Hippocampal formation (tissue), 2 donors: ENCODE measurements at places on chromosomes 2 and 18.

- no peak for DNase-seq
Measured at GRCh38 chr2:239498576-239498975, 97.8 kb upstream of the HDAC4 start.

DNA sequence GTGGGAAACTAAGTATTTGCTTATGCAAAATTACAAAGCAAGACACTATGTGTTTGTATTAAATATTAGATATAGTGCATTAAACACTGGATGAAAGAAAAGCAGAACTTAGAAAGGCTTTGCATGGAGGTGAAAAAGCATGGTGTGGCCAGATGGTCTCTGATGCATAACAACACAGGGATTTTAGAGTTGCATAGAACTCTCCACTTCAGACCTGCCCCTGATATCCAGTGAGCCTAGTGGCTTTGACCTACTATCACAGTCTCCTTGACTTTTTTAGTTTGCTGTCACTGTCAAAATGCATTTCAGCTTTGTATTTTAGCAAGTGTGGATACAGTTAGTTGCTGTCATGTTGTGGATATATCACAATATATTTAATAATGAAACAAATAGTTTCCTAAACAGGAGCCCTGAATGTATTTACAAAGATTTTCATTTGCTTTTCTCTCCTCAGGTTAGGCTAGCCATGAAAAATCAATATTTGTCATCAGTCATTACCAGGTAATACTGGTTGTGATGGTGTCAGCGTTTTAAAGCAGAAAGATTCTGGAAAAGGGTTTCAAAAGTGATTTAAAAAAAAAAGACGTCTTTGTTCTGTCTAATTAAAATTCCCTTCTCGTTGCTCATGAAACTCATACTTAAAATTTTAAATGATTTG lies 5.2 kb downstream of the CSRNP3 start:
- no peak for DNase-seq

DNA sequence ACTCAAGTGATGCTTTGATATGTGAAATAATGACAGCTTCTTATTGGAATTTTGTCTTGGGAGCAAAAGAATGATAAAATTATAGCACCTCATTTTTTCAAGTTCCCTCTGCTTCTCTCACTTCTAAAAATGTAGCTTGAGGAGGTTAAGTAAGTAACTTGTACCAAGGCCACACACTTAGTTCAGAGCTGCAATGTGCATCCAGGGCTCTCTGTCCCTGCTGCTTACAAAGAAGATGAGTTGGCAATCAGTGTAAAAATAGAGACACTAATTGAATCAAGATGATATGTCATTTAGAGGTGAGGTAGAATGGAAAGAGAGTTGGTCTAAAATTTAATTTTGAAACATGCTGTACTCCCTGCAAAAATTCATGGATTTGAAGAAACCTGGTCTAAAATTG lies 312.0 kb upstream of the TNP1 start:
- DNase-seq = no peak

DNA sequence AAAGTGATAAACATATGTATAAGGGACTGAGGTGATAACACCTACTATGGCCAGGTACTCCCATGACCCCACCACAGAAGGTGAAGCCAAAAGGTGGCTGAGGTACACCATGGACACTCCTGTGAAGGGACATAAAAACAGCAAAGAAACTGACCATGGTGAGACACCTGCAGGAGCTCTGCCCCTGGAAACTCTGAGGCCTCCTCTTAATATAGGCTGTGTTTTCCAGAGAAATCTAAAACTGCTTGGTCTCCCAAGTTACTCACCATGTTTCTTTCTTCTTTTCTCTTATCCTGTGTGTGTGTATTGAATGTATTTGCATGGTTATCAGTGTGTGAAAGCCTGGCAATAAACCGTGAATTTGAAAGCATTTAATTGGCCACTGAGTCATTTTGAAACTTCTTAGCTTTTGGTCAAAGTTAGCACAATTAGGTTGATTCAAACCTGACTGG lies 739.3 kb upstream of the GCFC2 start:
- DNase-seq = no peak

DNA sequence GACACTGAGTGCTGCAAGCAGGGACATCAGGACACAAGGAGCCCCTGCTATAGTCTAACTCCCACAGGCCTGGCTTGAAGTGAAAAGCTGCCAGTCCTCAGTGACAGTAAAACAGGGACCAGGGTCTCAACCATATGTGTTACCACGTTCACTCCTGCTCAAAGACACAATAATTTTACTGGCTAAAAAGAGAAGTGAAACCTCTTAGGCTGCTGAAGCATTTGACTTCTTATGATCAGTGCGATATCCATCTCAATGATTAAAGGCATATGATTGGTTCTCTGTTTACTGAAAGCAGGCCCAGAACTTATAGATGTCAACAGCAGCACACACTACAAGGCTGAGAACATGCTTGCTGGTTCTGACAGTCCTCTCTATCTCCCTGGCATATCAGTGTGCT lies 129.8 kb upstream of the LMAN1 start:
- no peak for DNase-seq

GRCh38 chr18:490024-490366 lies 10.5 kb downstream of the COLEC12 start:
- DNase-seq = no peak

GRCh38 chr2:30310955-30311354 lies 79.6 kb downstream of the LBH start:
- DNase-seq = no peak

DNA sequence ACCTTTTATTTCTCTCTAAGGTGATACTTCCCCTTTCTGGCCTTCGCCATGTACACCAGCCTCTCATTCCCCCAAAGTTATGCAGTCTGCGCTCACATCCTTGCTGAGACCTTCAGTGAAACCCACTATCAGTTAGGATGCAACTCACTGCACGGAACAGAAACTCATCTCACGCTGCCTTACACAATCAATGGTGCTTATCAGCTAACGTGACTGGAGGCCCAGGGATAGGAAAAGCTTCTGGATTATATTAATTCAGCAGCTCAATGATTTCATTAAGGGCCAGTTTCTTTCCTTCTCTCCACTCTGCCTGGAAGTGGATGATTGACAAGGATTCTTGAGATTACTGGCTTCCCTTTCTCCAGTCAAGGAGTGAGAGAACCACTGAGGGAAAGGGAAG lies 44.8 kb downstream of the CDH2 start:
- no peak for DNase-seq

GRCh38 chr18:48408111-48408726 lies 964 bp downstream of the ZBTB7C start:
- no peak for DNase-seq

DNA sequence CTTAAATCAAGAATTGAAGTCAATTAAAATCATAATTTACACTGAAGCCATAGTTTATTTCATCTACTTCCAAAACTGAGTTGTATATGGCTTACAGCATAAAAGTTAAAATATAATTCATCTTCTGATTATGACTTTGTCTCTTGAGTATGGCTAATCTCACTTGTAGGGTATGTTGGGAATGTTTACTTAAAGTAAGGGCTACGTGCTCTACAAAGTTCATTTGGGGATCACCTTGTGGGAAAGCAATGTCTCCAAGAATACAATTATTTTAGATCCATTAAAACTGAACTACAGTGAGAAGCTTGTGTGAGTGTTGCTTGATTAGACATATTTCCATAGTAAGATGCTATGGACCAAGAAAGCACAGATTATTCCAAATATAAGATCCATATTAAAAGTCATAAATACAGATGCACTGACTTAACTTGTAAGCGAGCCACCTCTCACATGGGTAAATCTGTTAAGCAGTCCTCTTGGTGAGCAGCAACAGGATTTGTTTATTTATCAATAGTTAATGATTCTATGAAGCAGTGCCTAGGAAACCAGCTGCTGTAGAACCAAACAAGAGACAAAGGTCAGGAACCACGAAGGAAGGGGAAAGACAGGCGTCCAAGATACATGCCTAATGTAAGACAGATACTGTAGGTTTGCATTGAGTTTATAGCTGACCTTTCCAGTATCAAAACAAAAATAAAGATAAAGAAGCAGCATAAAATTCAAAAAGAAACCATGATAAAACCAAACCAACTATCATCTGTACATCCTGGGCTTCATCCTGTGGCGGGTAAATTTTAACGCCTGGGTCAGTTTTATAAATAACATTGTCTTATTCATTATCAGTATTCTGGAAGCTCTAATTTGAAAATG lies 24.8 kb downstream of the DSG4 start:
- DNase-seq = no peak

- DNase-seq = no peak
Measured at GRCh38 chr18:13300029-13300428, 81.5 kb downstream of the LDLRAD4 start.

DNA sequence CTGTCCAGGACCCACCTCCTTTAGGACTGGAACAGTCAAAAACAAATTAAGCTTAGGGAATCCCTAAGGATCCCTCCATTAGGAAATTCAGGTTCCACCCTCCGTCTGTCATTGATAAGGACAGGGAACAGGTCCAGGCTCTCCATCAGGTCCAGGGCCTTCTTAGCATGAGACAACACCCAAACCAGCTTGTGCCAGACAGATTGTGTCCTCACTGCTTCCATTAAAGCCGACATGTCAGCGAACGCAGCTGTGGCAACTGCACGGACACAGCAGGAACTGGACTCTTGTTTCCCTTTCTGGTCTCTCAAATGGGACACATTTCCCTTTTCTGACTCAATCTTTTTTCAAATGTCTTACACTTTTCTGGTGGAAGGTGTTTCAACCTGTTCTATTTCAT lies 81.4 kb downstream of the BCL11A start:
- no peak for DNase-seq

- DNase-seq = no peak
Measured at GRCh38 chr2:190126798-190127197, 64.3 kb upstream of the MSTN start.

- DNase-seq = no peak
Measured at GRCh38 chr2:169761251-169761969, 27.8 kb downstream of the KLHL23 start.

DNA sequence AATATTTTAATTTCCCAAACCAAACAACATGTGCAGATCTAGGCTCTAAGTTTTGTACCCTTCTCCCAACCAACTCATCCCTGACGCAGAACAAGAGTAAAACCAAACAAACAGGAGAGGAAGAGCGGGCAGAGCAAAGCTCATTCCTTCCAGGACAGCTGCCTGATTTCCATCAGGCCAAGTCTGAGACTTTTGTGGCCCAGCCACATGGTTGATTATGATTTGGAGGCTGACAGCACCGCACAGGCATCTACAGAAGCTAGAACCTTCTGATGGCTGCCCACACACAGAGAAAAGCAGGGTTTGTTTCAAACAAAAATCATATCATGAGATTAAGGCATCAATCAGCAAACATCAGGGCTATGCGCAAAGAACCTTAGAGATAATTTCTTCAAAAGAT lies 262.6 kb downstream of the TNS1 start:
- no peak for DNase-seq

DNA sequence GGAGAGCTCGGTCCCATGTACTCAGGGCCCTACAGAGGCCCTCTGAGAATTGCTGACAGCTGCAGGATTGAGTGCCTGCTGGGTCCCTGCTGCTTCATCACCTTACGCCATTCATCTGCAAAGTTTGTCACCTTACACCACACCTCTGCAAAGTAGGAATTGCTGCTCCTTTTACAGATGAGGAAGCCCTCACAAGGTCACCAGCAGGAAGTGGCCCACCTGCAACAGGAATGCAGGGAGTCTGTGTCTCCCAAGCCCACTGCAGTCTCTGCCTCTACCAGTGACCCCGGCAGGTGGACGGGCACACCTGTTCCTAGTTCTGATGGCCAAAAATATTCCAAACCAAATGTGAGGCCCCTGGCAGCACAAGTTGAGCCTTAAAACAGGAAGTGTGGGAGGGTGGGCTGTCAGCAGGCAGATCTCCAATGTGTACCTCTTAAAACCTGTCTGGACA lies 441.4 kb downstream of the NBAS start:
- DNase-seq = no peak

- DNase-seq = peak; percentile 49
Measured at GRCh38 chr2:41966431-41966893, 81.4 kb upstream of the PKDCC start.

DNA sequence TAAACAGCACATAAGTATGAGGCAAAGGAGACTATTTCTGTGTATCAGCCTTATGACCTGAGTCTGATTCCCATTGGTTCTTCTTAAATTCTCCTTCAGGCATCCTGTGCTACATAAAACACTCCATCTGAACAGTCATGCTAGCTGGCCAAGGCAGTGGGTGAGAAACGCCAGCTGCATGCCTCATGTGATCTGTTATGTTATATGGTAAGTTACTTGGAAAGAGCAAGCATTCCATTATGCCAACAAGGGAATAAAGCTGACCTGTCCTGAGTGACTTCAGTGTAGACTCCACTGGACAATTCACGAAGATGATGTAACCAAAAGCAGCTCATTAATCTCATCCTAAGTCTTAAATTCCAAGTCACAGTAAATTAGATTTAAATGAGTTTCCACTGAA lies 216.5 kb upstream of the FN1 start:
- no peak for DNase-seq

GRCh38 chr2:112077814-112078213 lies 22.7 kb downstream of the TMEM87B start:
- DNase-seq = no peak

DNA sequence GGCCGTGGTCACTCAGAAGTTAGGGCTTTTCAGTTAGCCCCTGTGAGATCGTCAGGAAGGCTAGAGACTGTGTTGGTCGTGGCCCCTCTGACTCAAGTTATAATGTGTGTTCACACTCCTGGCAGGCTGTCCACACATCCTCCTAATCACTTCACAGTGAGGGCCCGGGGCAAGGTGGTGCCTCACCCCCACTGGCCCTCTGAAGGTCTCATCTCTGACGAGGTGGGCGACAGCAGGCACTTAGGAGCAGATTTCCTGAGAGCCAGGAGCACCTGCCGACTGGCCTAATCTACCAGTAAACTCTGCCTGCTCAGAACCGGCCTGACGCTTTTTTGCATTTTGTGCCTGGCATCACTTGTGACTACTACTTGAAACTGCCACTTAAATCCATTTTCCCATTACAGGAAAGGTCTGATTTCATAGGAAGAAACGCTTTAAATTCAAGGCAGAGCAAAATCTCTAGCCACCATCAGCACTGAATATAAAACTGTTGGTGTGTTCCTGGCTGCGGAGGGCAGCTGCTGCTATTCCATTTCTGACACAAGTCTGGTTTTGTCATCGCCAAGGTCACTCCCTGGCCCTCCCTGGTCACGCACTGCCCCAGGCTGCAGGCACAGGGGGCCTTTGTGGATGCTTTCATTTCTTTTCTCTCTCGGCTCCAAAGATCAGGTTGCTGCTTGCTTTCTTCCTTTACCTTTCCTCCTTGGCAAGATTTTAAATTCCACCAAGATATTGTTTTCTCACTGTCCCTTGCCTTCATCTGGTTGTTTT lies 48.0 kb downstream of the RAB12 start:
- no peak for DNase-seq

GRCh38 chr2:179963626-179964025 lies 43.5 kb downstream of the CWC22 start:
- no peak for DNase-seq

GRCh38 chr2:85159589-85159988 lies 26.4 kb downstream of the TCF7L1 start:
- DNase-seq = no peak

GRCh38 chr2:61165946-61166345 lies 4.0 kb downstream of the C2orf74 start:
- no peak for DNase-seq

GRCh38 chr2:219560893-219561178 lies 10.5 kb downstream of the OBSL1 start:
- DNase-seq = no peak
